Esophagus squamous epithelium (tissue), 5 donors: ENCODE measurements at places on chromosomes 6 and 20.

GRCh38 chr6:161761966-161762365 is 488.1 kb upstream of the AGPAT4 start:
- no peak for DNase-seq

- no peak for DNase-seq
These were observed 1.6 kb downstream of the CPXM1 start for GRCh38 chr20:2798814-2799213.

GRCh38 chr6:111057074-111057752 is 30.1 kb upstream of the SLC16A10 start:
- no peak for DNase-seq

GRCh38 chr20:41738604-41739206 is 120.5 kb upstream of the CHD6 start:
- DNase-seq = no peak

GRCh38 chr20:6007529-6008103 is 46.2 kb downstream of the LRRN4 start:
- no peak for DNase-seq

- no peak for DNase-seq
These were observed 22.2 kb downstream of the OLIG3 start for GRCh38 chr6:137471986-137472385.

DNA sequence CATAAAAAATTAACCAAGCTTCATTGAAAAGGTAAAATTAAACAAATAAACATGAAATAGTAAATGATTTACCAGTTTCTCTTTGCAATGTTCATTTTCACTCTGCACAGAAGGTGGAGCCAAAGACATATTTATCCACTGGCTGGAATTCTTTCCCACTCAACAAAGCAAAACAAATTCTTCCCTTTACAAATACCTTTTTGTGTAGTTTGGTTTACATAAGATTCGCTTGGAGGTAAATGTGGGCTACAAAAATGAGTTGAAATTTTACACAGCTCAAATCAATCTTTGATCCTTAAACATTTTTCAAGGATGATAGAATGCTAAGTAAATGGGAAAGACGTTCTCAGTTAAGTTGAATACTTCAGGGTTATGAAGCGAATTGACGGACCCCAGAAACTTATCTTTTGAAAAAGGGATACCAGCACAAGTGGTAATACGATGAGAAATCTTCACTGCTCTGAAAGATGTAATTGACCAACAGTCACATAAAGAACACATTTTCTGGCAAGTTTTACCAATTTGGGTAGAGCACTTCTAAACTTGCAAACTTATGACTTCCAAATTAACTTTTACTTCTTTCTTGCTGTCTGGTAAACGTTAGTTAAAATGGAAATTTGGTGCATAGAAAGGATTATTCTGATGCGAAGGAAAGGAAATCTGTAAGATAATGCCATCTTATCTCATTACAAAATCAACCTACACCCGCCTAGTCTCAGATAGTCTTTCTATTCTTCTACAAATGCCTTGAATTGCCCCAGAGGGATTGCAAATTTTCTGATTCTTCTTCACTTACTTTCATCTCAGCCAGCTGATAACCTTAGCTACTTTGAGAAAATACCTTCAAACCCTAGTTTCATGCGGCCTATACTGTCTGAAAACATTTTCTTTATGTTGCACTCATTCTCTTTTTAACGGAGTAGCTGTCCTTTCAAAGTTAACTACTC is 4.7 kb upstream of the GJA1 start:
- no peak for DNase-seq

DNA sequence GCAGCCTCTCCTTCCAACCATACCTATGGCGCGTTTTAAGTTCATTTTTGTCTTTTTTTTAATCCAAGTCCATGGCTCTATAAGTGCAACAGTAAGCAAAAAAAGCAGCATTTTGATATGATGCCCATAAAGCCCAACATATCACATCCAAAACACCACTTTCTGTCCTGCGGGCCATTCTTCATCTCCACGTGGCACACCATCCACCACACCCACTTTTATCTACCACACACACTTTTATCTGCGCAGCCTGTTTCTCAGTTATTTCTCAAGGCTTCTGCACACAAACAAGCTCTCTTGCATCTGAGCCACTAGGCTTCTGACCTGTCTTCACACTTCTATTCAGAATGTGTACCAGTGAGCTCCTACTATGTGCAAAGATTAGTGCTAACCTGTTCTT is 5.3 kb downstream of the GCLC start:
- DNase-seq = no peak
